ENCODE measurements at places on chromosomes 3 and 15.
A peak's percentile ranks its signal among the peaks of the same experiment; 100 is the strongest.

- no peak for DNase-seq
Observed at GRCh38 chr15:100041127-100041828, 300.5 kb downstream of the ADAMTS17 start.

DNA sequence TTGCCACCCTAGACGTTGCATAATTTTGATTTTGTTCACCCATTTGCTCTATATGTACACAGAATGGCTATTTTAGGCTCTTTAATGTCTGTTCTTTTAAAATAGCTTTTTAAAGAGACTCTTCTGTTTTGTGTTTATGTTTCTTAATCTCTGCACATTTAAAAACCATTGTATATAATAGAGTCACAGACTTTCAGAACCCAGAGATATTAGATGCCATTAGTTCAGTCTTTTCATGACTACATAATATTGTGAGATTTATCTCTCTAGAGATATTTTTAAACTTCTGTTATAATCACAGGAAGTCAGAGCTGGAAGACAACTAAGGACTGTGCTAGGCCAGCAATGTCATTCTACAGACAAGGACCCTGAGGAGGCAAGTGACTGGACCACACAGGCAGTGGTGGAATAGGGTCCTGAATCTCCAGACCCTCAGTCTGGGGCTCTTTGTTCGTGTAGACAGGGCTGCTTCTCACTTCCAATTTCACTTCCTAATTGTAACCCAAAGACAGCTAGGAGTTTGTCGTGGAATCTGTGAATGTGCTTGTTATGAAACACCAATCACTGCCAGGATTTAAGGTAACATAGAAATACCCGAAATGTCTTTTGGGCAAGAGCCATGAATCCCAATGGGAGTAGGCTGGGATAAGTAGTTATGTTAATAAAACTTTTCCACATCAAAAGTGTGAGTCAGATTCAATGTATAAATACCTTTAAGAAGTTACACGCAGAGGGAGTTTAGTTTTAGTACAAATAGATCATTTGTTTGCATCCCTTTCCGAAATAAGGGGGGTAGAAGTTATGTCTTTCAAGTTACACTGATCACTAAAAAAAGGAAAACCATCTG is 165.2 kb upstream of the ROPN1 start:
- DNase-seq = no peak

DNA sequence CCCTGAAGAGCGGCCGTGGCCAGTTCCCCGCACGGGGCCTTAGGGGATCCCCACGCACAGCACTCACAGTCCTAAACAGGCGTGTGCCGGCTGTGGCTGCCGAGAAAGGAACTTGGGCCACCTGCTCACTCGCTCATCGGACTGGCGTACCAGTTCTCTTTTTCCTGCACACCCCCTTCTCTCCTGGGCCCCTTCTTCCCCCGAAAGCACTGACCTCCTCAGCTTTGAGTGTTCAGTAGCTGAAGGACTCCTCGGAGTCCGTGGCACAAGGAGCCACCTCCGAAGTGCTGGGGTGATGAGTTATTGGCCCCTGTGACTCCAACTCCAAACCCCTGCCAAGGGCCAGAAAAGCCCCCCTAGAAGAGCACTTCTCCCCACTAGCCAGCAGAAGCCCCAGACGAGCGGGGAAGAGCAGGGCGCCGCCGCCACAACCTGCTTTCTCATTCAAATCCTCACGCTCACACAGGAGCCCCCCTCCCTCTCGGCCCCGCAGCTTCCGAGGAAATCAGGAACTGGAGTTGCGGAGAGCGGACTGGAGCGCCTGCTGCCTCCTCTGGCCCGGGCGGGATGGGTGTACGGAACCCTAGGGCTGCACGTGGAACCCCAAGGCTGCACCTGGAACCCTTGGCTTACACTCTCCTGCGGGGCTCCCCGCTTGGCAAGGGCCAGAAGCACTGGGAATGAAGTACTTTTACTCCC is at the start of gene PLCH1:
TSS of gene PLCH1 (minus strand) at position 446 of the 699 bp plus-strand sequence. CDS start 40,847 bp downstream, outside the sequence.
- DNase-seq = peak; percentile 85

- DNase-seq = no peak
Observed at GRCh38 chr3:115784739-115785536, 161.6 kb downstream of the GAP43 start.

- no peak for DNase-seq
Observed at GRCh38 chr15:48592933-48593332, 52.6 kb downstream of the FBN1 start.

DNA sequence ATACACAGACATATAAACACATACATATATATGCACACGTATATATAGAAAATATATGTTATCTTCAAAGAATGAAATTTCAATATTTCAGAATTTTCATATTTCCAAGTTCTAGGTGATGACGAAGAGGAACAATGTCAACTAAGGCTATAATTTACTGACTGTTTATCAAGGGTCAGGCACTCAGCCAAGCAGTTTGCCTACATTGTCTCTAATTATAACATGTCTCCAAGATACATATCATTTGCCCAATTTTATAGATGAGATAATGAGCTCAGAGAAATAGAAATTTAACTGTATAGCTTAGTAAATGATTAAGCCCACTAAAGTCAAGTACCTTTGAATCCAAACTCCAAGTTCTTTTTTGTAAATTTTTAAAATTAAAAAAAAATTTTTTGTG is 99.9 kb upstream of the PLSCR4 start:
- no peak for DNase-seq

DNA sequence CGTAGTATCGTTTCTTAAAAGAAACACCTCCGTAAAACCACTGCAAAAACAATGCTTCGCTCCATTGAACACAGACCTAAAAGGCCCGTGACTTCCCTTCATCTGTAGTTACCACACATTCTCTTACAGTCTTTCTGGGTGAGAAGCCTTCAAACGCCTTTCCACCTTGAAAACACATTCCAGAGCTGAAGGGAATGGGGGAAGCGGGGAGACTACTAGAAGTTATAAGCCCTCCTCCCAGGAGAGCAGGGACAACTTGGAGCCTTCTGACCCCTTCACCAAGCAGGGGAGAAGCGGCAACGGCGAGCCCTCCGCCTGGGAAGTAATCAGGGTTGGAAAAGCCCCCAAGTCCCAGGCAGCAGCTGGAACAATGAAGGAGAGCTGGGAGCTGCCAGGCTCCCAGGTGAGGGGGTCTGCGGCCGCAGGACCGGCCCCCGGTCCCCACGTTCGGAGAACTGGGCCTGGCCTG is 461 bp downstream of the SECISBP2L start:
- no peak for DNase-seq

- DNase-seq = no peak
Observed at GRCh38 chr3:16140116-16140893, 34.2 kb upstream of the GALNT15 start.

- no peak for DNase-seq
Observed at GRCh38 chr3:170046269-170047132, 8.7 kb downstream of the GPR160 start.

DNA sequence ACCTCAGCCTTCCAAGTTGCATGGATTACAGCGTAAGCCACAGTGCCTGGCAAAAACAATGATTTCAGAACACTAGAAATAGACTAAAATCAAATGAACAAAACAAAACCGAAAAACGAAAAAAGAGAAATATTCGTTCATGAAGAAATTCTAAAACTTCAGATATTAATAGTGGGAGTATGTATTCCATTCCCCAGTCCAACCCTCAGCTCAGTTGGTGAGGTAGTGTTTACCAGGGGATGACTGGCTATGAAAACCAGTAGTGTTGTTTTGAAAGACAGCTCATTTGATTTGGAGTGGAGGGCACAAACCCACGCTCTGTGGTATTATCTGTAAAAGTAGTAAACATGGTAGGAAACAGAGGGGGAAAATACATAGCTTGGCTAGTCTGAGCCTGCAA is 6.8 kb upstream of the SNRK start:
- DNase-seq = no peak

- no peak for DNase-seq
Observed at GRCh38 chr3:73284472-73284871, 223.0 kb downstream of the EBLN2 start.

GRCh38 chr3:107794664-107795443 is 272.1 kb downstream of the BBX start:
- DNase-seq = no peak

DNA sequence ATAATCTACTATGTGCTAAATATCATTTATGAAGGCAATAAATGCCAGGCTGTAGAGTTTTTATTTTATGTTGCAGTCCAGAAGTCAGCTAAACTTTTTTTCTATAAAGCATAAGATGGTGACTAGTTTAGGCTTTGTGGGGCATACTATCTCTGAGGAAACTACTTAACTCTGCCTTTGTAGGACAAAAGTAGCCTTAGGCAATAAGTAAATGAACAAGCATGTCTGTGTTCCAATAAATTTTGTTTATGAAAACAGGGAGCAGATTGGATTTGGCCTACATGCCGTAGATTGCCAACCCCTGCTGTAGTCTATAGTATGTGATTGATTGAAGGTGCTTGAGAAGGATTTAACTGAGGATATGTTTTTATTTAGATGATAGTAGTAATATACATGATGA is 502.5 kb upstream of the NAALADL2 start:
- DNase-seq = no peak

- DNase-seq = no peak
Observed at GRCh38 chr3:133383175-133383574, 16.7 kb upstream of the BFSP2 start.

GRCh38 chr3:117998071-117998470 is 1036.6 kb downstream of the IGSF11 start:
- no peak for DNase-seq

DNA sequence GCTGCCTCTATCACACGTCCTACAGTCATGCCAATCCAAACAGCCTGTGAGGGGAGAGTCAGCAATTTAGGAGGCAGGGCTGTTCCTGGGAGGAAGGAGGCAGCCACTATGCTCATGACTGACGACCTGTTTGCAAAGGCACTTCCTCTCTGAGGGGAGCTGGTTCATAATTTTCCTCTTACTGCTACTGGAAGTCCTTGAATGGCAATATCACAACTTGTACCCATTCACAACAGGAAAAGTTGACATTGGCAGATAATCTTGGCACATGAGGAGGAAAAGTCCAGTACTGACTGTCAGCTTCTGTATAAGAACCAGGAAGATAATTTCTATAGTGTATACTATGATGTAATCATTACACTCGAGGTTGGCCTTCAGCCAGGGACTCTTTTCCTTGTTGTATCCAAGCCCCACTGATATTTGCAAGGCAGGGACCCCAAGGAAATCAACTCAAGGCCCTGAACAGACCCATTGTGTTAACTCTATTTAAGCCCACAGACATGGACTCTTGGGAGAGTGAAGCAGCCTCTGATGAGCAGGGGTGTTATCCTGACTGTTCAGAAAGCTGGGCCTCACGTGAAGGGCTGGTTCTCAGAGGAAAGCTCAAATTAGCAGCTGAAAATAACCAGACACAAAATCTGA is 267.3 kb upstream of the ADAMTS9 start:
- no peak for DNase-seq
